ENCODE measurements at places on chromosomes 6 and 20.

GRCh38 chr6:36904114-36904513, 18.4 kb downstream of the C6orf89 start:
- no peak for DNase-seq

DNA sequence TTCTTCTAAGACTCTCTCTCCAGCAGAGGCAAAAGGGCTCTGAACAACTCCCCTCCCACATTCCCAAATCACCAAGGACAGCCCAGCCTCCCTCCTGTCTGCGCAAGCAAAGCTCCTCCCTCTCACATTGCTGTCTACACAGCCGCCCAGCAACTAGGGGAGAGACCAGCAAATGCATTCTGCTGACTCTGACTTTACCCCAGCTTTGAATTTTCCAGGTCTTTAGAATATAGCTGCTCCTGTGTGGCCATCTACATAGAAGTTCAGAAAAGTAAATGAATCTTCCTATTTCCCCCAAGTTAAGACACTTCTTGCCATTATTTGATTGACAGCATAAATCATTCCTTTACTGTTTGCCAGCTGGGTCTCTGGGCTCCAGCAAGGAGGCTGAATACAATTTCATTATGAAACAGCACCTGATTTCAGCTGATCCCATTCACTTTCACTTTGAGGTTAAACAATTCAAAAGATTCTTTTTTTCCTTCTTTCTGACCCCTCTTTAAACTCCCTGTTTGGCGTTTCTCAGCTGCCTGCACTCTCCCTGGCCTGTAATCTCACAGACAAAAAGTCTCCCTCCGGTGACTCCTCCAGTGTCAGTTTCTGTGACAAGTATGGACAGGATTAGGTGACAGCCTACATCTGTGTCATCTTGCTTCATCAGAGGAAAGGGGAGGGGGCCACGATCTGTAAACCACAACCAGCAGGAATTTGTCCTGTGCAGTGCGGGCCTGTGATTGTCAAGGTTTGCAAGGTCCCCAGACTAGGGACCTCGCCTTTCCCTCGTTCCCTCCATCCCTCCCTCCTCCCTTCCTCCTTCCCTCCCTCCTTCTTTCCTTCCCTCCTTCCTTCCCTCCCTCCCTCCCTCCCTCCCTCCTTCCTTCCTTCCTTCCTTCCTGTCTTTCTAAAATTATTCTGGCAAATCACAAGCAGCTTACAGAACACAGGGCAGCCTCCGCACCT, 205.6 kb upstream of the RIN2 start:
- DNase-seq: peak; percentile 17

DNA sequence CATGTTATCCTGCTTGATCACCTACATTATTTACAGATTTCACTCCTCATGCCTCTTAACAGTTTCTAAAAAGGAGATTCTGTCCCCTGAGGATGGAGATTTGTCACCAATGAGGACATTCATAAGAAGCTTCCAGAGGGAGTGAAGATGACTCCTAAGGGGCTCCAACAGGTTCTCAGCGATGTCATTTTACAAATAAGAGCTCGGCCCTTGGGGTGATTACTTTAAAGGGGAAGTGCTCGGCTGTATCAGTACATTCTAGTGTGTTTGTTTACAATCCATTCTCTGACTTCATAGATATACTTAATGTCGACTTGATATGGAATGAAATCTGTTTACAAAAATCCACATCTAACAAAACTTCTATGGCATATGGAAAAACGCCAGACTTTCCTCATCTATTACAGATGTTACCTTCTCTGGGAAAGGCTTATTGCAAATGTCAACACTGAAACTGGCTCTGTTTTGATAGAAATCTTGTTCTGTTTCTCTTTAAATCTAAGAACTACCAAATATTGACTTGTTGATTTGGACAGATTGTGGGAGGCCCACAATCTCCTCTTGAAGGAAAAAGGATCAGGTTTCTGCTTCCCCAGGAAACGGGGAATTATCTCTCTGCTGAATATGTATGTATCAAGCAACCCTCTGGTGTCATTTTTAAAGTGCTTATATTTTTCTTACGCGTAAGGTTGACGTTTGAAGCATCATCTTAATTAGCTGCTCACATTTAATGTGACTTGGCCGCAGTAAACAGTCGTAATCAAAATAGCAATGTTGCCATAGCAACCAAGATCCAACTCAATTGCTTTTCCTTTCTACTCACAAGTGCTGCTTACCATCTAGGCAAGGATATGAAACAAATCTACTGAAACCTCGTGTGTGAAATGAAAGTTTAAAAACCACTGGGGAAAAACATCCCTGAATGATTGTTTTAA, 95.7 kb downstream of the SHLD1 start:
- DNase-seq: peak; percentile 30

GRCh38 chr6:21753241-21754108, 159.9 kb downstream of the SOX4 start:
- no peak for DNase-seq

GRCh38 chr6:15280961-15281360, 35.1 kb downstream of the JARID2 start:
- no peak for DNase-seq

DNA sequence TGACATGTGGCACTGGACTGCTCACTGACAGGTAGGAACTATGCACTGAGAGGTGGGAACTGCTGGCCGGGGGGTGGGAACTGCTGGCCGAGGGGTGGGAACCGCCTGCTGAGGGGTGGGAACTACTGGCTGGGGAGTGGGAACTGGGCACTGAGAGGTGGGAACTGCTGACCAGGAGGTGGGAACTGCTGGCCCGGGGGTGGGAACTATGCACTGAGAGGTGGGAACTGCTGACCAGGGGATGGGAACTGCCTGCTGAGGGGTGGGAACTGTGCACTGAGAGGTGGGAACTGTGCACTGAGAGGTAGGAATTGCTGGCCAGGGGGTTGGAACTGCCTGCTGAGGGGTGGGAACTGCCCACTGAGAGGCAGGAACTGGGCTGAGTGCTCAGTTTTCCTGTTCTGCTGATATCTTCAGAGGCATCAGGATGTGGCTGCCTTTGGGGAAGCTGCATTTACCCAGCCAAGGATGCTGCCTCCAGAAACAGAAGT, 90.2 kb downstream of the THBS2 start:
- no peak for DNase-seq

GRCh38 chr6:133359256-133359655, 118.1 kb downstream of the EYA4 start:
- DNase-seq: no peak

DNA sequence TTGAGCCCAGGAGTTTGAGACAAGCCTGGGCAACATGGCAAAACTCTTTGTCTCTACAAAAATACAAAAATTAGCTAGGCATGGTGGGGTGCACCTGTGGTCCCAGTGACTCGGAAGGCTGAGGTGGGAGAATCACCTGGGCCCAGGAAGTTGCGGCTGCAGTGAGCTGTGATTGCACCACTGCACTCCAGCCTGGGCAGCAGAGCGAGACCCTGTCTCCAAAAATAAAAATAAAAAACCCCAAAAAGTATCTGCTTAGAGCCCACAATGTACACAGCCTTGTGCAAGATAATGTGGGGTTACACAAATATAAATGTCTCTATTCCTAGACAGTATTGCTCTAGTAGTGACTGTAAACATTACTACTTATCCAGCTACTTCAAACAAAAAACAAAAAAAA, 5.9 kb downstream of the ESF1 start:
- DNase-seq: no peak
